ENCODE measurements at places on chromosomes 1 and 21.

DNA sequence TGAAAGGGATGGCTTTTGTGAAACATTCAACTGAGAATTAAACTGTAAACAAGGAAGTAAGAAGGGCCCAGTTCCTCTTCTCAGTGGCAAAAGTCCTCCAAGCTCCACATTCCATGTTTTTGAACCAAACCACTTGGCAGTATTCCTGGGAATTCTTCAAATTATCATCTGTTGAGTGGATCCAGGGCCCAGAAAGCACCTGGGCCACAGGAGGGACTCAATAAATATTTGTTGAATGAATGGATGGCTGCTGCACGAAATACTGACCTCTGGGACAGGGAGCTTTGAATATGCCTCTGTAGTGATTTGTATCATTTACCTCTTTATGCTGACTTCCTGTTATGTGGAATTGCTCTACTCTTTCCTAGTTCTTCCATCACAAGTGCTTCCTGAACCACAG lies 4.7 kb downstream of the SLC35F3 start:
- no peak for DNase-seq

- no peak for DNase-seq
Measured at GRCh38 chr21:29117372-29117955, 13.0 kb upstream of the MAP3K7CL start.

GRCh38 chr1:41525891-41526587 lies 41.6 kb upstream of the EDN2 start:
- DNase-seq = no peak

DNA sequence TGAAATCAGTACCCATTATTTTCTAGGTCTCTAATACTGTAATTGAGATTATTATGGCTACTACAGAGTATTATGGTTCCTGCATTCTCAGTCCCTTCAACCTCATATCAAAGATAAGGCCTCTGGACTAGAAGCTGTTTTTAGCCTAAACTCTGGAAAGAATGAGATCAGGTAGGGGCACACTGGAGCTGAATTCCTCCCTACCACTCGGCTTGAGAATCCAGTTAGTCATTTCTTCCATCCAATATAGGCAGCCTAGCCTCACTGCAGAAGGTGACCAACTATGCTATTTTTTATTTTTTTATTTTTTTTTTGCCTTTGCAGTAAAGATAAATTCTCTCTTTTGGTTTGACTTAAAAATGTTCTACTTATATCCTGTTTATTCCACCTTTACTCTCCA lies 8.0 kb upstream of the HAX1 start:
- DNase-seq = no peak

All from breast epithelium (tissue), 4 donors.